OCI-LY7 (cell line): ENCODE measurements at places on chromosomes 3 and 15.

DNA sequence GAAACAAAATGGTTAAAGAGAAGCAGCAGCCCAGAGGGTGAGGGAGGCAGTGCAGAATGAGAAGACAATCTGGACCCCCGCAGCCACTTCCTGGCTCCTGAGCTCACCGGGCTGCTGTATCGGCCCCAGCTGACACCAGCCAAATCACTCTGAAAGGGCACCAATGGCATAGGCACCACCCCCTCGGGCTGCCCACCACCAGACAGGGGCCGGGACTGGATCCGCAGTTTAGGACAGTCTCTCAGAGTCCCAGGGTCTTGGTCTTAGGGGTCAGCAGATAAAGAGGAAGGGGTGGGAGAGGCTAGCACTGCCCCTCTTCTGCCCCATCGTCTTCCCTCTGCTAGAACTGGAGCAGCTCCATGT is 17.9 kb upstream of the EHD4 start:
- peak; percentile 7 for DNase-seq

DNA sequence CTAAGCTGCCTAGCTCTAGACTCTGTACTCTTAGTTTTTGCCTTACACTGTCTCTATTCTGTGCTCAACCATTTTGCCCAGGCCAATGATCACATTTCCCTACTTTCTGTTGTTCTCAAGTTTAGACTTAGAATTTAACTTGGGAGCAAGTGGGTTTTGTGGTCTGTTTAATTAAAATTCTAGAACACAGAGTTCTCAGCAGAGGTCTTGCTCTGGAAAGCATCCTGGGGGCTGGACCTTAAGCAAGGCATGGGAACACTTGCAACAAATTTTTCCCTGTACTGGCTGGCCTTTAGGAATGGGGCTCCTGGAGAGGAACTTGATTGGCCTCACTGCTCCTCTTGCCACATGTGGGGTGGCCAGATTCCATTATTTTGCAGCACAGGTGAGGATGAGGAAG is 236.3 kb upstream of the LRTM1 start:
- no peak for DNase-seq

DNA sequence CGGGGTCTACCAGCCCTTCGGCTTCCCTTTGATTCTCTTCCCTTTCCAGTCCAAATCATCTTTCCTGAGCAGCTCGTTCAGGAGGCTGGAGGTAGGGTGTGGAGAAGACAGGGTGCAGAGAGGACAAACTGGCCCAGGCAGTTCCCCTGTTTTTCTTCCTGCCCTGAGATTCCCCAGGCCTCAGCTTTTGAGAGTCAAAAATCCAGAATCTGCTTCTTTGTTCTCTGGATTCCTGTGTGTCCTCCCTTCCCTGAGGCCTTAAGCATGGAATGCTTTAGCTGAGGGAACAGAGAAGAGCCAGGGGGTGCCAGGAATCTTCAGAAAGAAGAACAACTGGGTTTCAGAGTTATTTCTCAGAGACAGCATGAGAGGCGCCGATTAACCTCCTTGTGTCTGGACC is 26.7 kb upstream of the LRTM1 start:
- DNase-seq = no peak

- DNase-seq = no peak
Measured at GRCh38 chr3:190076136-190076535, 44.6 kb downstream of the P3H2 start.

DNA sequence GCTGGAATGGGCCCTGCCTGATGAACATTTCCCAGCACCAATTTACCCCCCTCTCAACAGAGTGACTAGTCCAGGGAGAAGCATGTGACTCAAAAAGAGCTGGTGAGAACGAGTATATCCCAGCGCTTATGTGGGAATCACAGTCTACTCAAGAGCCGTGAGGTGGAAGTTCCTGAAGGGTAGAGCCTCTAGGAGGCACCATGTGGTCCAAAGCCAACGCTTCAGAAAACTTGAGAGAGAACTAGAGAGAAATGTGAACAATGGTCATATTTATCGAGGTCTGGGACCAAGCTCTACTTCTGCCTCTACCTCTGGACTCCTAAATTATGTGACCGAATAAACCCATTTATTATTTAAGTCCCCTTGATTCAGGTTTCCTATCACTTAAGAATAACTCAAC is 111.0 kb upstream of the RAP2B start:
- no peak for DNase-seq

DNA sequence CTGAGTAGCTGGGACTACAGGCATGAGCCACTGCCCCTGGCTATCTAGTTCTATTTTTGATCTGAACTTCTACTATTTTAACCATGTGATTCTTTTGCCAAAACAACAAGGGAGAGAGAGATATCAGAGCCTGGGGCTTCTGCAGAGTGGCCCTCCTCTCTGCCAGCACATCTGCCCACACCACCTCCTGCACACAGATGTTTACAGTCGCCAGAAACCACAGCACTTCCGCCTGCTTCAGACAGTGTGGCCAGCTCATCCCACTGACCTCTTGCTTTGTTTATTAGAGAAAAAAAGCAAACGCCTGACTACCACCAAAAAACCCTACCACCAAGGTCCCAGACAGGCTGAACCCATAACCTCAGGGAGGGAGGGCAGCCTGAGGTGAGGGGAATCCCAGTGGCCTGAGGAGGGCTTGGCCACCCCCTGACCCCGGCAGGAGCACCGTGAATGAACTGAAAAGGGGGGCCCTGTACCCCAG is 85.9 kb upstream of the ABHD2 start:
- DNase-seq = no peak

DNA sequence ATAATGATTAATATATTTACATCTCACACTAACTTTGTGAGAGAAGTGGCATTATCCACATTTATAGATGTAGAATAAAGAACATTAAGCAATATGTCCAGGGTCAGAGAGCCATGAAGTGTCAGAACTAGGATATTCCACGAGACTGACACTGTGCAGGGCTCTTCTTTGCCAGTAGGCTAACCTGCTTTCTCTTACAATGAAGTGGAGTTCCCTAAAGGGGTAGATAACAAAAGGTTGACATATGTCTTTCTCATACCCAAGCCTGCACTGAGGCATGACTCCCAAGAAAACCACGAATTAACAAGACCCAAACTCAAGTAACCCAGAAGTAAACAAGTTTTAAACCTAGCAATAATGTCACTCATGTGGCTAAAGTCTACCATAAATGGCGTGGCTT is 191.5 kb upstream of the SLC2A2 start:
- no peak for DNase-seq

- DNase-seq = peak; percentile 27
Measured at GRCh38 chr15:84570164-84570735, 30.6 kb upstream of the ZSCAN2 start.

- no peak for DNase-seq
Measured at GRCh38 chr3:128280481-128281052, 127.3 kb downstream of the EEFSEC start.

- DNase-seq = no peak
Measured at GRCh38 chr15:62840526-62841268, 201.8 kb upstream of the TPM1 start.

DNA sequence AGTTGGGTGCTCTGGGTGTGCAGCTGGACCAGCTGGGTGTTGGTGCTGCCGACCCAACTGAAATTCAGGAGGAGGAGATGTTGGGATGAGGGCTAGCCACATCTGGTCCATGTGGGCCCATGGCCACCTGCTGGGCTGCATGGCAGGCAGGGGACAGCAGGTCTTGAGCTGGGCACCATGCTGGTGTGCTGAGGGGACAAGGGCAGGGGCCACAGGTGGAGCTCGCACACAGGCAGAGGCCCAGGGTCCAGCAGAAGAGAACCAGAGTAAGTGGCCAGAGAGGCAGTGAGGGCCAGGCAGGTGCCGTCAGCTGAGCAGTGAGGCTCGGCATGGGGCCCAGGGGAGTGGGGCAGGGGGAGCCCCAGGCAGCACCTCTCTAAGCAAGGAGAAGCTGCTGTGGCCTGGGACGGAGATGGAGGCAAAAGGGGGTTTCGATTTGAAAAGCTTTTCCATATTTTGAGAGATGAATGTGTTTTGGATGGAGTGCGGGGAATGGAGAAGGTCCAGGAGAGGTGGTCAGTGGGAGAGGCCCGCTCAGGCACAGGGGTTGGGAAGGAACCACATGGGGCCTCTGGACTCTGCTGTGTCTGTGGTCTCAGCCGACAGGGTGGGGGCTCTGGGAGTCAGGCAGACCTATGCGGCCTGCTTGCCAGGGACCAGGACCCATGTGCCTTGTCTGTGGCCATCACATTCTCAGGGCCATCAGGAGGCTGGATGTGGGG is 30.5 kb upstream of the PLXNA1 start:
- no peak for DNase-seq

DNA sequence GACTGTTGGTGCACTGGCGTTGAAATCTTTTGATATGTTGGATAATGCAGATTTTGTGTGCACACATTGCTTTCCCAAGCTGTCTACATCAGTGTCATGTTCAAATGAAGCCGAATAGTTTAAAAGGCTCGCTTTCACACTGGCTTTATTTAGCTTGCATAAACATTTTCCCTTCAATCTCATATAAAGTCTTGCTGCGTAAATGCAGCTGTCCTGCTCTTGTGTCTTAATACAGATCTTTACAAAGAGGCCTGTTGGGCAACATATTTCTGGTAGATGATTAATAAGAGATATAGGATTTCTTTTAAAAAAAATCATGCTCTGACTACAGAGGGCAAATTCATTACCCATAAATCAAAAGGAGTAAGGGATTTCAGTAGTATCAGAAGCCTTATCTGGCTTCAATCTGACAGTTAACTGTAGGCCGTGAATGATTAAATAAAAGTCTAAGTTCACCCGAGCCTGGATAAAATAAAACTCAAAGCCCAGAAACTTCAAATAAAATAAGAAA is 937.2 kb downstream of the FHIT start:
- no peak for DNase-seq

- no peak for DNase-seq
Measured at GRCh38 chr15:70775160-70775559, 11.8 kb upstream of the UACA start.

- DNase-seq = no peak
Measured at GRCh38 chr3:107236655-107237337, 140.4 kb upstream of the CCDC54 start.

GRCh38 chr15:51708013-51708412 is 26.7 kb downstream of the SCG3 start:
- no peak for DNase-seq

DNA sequence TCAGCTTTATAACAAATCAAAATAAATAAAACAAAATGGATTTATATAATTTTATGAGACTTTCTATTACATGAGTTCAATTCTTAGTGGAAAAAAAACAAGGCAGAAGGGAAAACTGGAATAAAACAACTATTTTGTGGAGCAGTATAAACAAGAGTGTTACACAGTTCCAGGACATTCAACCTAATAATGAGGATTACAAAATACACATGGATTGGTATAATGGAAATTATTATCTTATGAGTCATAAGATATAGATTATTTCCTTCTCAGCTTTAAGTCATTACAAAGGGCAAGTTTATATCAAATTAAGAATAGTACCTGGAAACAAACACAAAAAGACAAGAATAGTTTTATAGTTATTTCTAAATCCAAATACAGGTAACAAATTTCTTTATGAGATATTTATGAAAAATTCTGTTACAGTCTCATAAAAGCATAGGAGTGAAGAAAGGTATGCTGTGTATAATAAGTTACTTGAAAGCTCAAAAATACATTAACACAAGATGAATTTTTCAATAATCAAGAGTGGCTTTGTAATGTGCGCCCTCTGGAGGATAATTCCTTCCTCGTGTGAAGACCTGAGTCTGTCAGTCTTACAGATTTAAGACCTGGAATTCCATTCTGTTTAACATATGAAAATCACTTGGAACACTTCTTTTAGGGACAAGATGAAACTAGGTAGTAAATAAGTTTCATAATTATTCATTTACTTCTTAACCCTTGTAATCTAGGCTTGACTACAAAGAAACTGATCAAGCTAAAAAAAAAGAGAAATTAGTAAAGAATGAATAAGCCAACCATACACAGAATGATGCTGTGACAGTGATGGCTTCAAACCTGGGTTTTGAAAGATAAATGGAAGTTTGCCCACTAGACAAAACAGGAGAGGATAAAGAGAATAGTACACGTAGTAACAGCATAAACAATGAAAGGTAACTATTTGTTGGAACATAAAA is 9.5 kb downstream of the COPS2 start:
- DNase-seq = peak; percentile 49

DNA sequence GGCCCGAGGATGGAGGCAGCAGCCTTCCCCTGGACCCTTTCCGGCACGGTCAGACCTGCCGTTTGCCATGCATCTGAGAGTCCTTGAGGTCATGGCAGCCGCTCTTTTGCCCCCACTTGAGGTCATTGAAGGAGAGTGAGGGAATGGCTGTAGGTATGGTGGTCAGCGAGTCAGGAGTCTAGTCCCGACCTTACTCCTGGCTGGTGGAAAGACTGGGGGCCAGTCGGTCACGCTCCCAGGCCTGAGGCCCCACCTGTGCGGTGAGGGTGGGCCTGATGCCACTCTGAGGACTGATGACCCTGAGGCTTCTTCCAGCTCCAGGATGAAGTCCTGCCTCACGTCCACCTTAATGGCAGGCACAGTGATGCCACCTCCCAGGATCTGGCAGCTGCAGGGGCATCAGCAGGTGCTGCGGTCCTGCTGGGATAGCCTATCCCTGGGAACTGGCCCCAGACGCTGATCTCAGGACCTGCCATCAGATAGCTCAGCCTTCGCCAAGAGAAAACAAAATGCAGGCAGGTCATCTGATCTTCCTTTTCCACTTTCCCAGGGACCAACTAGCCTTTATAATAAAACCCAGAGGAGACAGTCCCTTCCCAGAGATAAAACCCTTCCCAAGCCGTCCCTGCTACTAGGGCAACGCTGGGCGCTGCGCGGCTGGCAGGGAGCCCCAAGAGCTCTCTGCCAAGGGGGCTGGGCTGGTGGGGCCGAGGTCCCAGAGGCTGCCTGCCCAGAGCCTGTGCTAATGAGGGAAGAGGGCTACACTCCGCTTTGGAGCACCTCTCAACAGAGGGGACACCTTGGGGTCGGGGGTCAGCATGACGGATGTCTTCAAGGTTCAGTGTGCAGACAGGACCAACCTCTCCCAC is 42.2 kb downstream of the TM2D3 start:
- no peak for DNase-seq

DNA sequence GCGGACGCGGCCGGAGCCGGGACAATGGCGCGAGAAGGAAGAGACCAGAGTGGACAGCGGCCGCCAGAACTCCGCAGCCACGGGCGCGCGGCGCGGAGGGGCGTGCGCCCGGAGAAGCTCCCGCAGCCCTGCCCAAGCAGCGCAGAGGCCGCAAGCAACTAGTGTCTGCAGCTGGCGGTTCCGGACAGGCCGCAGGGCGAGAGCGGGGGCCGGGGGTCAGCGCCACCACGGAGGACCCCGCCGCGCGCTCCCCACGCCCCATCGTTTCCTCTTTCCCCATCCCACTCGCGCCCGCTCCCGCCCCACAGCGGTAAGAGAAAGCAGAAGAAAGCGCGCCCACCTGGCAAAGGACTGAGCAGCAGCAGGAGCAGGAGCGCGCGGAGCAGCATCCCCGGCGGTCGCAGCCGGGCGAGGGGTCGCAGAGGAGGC is 440 bp downstream of the PRTG start:
- DNase-seq = no peak

DNA sequence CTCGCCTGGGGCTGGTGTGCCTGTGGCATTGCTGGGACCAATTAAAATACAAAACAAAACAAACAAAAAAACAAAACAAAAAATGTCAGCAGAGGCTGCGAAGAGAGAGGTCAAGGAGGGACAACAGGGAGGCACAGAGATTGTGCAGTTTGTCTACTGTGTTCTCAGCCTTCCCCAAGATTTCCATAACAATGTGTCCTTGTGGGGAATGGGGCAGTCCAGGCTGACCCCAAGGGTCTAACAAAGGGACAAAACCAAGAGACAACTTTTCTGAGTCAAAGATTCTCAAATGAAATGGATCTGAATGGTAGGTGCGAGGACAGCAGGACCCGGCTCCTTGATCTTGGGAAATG is 46.4 kb upstream of the TRPM1 start:
- DNase-seq = no peak
